G401 (cell line): ENCODE measurements at places on chromosomes 13 and 19. TPM values are rescaled to one million over a fixed set of nuclear protein-coding genes. Genes with fewer than 3 reads are reported as not detected.

Gene KCTD4
- total RNA-seq = not detected in 2 replicates

Gene CCL25
- 16.2 and 19.6 TPM in 2 replicates for total RNA-seq

GRCh38 chr13:51589793-51590192 is 5.5 kb downstream of the WDFY2 start:
- no peak for DNase-seq

GRCh38 chr19:57642396-57643046 is 9.6 kb downstream of the ZNF211 start:
- DNase-seq = peak; percentile 22

GRCh38 chr13:51599444-51600176 is 15.3 kb downstream of the WDFY2 start:
- no peak for DNase-seq

DNA sequence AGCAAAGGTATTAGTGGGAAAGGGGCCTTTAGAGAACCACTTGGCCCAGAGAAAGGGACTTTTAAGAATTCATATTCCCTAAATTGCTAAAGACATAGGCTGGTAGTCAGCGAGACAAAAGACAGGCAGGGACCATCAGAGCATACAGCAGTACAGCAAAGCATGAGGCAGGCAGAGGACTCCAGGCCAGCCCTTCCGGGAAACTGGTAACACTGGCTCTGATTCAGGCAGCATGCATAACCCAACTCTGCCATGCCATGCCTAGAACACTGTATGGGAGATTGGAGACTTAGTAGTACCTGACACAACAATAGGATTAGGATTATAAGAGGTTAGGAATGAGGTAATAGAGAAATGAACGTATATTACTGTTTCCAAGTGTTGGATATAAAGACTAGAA is 34.9 kb downstream of the CAB39L start:
- DNase-seq = no peak

DNA sequence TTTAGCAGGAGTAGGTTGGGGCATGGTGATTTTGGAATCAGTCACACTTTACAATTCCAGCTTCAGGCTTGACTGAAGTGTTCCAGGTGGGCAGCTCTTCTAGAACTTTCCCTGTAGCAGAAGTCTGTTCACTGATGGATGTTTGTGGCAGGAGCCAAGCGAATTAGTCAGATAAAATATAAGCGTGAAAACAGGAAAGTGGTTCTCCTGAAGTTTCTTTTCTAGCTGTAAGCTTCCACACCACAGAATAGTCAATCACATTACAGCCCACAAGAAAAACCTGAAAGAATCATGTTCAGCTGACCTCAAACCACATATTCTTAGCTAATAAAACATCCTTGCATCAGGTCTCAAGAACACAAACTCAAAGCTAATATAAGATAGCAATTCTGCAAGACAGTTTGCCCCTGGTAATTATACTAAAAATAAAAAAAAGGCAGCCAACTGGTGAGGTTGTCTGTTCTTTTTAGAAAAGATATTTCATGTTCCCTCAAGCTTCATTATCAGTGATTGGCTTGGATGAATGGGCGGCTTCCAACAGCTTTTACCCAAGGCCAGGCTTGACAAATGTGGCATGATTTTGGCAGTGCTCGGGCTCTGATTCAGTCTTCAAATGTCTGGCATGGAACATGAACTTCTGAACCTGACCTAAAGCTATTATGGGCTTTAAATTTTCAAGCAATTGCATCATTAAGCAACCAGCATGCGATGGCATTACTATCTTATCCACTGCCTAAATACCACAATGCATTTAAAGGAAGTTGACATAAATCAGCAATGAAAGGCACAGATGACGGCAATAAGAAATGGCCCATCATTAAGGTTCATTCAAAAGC is 136.8 kb downstream of the DCLK1 start:
- no peak for DNase-seq

DNA sequence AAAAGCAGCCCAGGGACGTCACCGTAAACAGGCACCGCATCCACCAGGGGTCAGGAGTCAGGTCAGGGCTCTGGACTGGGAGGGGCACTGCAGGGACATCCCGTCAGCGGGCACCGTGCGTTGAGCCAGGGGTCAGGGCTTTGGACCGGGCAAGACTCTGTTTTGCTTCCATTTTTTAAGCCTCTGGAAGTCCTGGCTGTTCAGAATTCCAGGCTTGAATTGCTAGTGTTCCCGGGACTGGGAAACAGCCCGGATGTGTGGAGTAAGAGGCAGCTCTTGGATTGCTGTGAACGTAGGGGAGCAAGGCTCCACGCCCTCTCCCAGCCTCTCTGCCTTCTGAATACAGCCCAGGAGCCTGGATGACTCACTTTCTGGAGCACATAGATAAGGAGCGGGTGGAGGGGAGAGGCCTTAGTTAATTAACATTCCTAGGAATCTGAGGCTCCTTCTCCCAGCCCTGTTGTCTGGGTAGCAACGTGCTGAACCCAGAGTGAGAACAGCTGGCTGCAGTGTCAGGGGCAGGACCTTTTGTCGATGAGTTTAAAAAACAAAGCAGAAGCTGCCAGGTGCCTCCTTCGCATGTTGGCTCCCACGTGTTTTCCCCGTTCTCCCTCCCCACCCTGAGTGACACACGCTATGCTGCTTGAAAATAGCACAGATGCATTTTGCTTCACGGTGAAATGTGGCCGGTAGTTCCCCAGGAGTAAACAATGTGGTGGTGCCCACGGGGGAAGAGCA is 21.9 kb downstream of the ATP11A start:
- DNase-seq = peak; percentile 43

DNA sequence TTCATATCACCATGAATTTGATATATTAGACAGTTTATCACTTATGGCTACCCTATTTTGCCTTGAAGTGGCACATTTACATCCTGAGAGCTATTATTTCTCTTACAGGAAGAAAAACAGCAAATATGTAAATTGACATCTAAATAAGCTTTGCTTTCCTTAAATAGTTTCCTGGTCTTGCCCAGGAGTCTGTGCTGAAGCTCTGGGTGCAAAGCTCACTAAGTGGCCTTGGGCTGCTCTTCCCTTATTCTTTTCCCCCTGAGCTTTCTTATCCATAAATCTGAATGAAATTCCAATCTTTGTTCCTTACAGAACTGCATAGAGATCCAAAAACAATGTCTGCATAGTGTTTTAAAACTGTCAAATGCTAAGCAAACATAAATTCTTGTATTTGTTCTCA is 56.3 kb downstream of the TNFSF13B start:
- DNase-seq = no peak

- no peak for DNase-seq
These were observed 4.0 kb downstream of the TPGS1 start for GRCh38 chr19:511101-511851.

- no peak for DNase-seq
These were observed 876.5 kb downstream of the PCDH9 start for GRCh38 chr13:66353664-66354063.

- no peak for DNase-seq
These were observed 183.5 kb downstream of the SPRY2 start for GRCh38 chr13:80157261-80157932.

Gene EPS8L1
- total RNA-seq = 9.7 and 11.7 TPM in 2 replicates

Gene NCAN
- 0.37 TPM in 1 of 2 replicates, not detected in the other for total RNA-seq
